Inflammatory macrophage treated with lipopolysaccharide for 1 hour (primary cell): ENCODE measurements at places on chromosomes 7 and 10.

DNA sequence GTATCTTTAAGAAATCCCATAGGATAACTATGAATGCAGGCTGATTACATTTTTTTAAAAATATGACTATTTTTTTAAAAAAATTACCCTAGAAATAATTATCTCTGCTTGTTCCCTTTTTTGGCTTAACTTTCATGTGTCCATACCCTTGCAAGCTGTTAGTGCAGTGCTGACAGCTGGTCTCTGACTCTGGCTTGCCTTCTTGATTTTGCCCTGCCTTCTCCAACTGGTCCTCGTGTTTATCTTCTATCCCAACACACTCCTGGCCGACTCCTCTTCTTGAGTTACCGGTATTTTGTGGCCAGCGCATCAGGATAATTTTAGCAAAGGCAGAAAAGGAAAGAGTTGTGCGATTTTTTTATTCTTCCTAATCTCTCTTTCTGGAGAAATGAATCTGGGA lies 111.7 kb upstream of the STARD3NL start:
- no peak for DNase-seq

DNA sequence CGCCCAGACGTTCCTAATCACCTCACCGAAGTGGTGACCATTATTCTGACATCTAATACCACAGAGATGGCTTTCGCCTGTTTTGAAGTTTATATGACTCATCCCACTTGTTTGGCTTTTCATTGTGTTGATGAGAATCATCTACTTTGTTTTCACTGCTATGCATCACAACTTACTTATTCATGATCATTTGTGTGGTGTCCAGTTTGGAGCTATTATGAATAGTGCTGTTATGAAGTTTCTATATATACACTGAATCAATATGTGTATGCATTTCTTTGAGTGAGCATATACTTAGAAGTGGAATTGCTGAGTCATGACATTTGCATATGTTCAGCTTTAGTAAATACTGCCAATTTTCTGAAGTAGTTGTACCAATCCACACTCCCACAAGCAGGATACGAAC lies 38.6 kb upstream of the TNKS2 start:
- no peak for DNase-seq

DNA sequence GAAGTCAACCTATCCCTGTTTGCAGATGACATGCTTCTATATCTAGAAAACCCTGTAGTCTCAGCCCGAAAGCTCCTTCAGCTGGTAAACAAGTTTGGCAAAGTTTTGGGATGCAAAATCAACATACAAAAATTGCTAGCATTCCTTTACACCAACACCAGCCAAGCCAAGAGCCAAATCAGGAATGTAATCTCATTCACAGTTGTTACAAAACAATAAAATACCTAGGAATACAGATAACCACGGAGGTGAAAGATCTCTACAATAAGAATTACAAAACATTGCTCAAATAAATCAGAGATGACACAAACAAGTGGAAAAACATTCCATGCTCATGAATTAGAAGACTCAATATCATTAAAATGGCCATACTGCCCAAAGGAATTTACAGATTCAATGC lies 50.4 kb upstream of the ZNF365 start:
- DNase-seq = no peak

GRCh38 chr7:105680505-105681187 lies 99.4 kb upstream of the EFCAB10 start:
- DNase-seq = no peak

DNA sequence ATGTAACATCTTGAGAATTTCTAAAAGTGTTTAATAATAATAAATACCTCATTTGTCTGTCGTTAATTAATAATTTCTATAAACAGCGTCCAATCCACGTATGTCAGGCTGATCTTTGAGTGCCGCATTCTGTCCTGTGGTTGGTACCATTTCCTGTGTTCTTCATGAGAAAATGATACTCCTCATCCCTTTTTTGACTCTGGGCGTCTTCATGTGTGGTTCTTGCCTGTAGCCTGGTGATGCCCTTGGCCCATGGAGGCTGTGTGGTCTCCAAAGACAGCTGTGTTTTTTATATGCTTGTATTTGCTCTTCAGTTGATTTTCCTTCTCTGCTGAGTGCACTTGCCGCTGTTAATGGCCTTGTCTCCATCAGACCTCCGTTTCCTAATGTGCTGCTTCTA lies 31.5 kb downstream of the GLRX3 start:
- DNase-seq = no peak

- no peak for DNase-seq
These were observed 39.4 kb downstream of the HK1 start for GRCh38 chr10:69317626-69318105.
